Stimulated activated CD8-positive, alpha-beta memory T cell treated with anti-CD3 and anti-CD28 coated beads, Interleukin-4, amount 100 ng/mL, for 1 hour (primary cell): ENCODE measurements at places on chromosomes 16 and 17.

DNA sequence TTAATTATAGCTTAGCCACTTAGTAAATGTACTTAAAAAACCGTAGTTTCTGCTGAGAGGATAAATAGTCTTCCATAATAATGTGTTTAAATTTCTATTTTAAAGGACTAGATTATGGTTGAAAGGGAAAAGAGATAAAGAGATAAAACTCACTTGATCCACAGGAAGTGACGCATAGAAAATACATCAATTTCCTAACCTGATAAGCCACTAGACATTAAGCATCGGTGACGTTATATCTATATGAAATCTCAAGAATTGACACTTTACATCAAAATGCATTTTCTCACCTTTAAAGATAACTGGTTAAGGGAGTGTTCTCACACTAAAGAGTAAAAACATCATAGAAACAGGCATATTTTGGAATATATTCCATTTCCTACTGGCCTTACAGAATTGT is 5.8 kb downstream of the FBXO47 start:
- no peak for DNase-seq

DNA sequence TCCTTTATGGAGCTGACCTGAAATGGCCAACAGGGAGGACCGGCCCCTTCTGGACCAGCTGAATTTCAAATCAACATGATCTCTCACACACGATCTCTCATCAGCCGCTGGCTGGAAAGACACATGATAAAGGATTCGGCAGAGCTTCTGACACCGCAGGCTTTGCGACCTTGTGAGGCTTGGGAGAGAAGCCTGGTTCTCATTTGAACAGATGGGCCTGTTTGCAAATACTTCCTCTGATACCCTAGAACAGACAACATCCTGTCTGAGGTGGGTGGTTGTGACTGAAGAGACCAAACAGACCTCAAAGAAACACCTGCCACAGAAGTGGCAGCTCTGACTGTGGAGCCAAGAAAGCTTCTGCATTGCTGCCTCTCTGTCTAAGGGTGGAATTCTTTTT is 77.9 kb upstream of the SDK2 start:
- DNase-seq, result no peak

DNA sequence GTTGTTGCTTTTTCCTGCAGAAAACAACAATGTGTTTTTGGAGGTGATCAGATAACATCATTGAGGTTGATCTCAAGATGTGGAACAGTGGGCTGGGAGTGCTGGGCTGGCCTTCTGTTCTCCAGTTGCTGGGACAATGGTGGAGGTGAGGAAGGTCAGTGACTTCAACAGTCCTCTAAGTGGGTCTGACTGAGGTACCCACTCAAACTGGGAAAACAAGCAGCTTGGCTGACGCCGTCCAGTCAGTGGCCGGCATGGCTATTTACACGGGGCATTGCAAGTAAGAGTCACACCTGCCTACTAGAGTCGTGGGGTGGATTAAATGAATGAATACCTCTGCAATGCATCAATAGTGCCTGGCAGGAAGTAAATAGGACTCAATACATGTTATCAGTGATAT is 386.7 kb upstream of the ZFHX3 start:
- no peak for DNase-seq

- no peak for DNase-seq
Measured at GRCh38 chr17:55242476-55242875, 22.3 kb upstream of the HLF start.

- no peak for DNase-seq
Measured at GRCh38 chr16:5922686-5923085, 825.1 kb upstream of the EEF2KMT start.

GRCh38 chr17:63221939-63222338 is 224.2 kb downstream of the CYB561 start:
- no peak for DNase-seq

DNA sequence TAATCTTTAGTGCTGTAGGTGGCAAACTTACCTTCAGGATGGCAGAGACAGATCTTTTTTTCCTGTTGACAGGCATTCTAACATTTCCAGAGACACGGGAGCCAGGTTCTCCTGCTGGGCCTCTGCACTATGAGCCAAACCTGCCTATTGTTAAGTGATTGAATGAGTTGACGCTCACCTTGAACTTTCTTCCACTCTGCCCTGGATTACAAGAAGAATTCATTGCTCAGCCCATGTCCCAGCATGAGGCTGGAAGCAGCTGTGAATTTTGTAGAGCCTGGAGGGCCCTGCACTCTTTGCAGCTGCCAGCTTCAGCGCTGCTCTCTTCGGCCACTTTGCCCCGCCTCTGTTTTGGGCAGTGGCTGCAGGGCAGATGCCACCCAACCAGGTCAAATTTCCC is 9.4 kb upstream of the SLC7A5 start:
- no peak for DNase-seq

- DNase-seq, result no peak
Measured at GRCh38 chr16:69324013-69324531, 6.3 kb downstream of the PDF start.

GRCh38 chr17:27946513-27946912 is 53.3 kb upstream of the LYRM9 start:
- DNase-seq, result no peak

DNA sequence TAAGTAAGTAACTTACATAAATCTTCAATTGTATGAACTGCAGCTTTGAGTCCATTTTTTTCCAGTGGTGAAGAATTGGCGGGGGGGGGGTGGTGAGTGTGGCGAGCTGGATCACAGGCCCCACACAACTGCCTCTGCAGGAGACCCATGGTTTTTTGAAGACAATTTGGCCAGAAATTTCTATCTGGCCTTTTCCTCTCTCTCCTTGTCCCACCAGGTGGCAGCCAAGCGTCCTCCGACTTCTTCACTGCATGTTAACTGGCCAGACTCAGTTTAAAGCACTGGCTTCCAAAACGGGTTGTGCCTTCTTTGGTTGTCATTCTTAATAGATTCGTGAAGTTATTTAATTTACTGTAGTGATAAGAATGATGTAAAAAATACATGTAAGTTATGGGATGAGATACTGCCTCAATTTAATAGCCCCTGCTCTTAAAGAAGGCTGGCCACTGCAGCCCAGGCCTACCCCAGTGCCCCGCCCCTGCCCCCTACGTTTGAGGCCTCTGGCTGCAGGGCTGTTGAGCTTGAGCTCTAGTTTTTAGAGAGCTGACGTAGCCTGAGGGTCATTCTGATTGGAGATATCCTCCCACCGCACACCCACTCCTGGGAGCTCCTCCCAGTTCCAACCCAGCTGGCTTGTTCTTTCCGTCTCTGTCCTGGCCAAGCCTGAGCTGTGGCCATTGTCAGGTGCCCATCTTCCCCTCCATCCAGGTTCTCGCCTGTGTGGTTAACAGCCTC is 36.4 kb downstream of the AKAP1 start:
- no peak for DNase-seq

DNA sequence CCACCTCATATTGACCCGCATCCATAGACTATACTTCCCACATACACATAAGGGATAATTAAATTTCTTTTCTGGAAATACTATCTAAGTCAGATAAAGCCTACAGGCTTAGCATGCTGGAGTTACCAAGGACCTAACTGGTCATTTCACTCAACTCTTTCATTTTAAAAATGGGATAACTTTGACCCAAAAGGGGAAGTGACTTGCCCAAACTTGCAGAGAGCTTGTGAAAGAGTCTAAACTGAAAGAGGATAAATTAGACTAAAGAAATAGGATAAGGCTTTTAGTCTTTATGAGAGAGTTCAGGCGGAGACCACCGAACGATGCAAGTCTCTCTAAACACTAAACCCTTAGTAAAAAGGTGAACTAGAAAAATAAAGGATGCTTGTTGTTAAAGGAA is 3.9 kb upstream of the KRT33A start:
- no peak for DNase-seq
